ENCODE measurements at places on chromosomes 12 and 14.

DNA sequence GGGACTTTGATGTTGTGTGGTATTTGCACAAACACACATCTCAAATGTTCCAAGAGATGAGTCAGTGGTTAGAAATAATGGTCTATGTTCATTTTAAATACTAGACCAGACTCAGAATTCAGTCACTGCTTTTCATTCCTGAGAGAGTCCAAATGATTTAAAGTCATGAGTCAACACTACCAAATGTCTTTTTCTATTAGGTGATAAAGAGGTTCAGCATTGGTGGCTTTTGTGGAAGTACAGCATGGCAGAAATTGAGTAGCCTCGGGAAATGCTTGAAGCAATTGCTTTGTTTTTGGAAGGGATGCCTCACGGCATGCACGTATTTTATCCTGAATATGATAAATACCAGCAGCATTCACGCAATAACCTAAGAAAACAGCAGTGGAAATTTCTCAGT, 115.7 kb downstream of the DIO2 start:
- peak; percentile 76 for DNase-seq

DNA sequence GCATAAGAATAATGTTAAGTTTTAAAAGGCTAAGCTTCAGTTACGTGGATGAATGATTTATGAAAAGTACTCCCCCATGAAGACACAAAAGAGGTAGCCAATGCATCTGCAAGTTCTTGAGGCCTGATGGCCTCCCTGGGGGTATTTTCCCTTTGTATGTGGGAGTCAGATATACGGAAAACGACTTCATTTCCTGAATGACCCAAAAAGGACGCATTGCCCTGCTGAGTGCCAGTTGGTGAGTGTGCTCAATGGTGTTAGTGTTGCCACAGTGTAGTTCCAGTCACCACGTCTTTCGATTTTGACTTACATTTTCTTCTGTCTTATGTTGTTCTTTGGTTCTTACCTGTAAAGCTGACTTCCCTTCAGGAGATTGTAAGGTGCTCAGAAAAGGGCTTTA, 8.0 kb downstream of the ETV6 start:
- DNase-seq = no peak

GRCh38 chr14:94338023-94338422, 14.9 kb upstream of the SERPINA6 start:
- DNase-seq = no peak

DNA sequence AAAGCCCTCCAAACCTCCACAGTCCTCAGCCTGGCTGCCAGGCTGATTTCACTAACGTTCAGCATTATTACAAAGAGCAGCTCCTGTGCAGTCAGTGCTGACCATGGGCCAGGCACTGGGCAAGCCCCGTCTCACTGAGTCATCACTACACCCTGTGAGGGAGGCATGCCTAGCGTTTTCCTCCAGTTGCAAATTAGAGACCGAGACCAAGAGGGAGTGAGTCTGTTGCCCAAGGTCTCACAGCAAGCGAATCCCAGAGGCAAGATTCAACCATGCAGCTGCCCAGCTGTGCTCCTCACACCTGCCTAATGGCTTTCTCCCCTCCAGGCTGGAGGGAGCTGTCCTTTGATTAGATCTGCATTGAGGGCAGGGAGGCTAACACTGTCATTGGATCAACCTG, 229.3 kb upstream of the LHX5 start:
- peak; percentile 14 for DNase-seq

- no peak for DNase-seq
Observed at GRCh38 chr14:72128629-72129028, 196.4 kb downstream of the RGS6 start.

GRCh38 chr12:13697973-13698372, 283.4 kb downstream of the GRIN2B start:
- DNase-seq = no peak

DNA sequence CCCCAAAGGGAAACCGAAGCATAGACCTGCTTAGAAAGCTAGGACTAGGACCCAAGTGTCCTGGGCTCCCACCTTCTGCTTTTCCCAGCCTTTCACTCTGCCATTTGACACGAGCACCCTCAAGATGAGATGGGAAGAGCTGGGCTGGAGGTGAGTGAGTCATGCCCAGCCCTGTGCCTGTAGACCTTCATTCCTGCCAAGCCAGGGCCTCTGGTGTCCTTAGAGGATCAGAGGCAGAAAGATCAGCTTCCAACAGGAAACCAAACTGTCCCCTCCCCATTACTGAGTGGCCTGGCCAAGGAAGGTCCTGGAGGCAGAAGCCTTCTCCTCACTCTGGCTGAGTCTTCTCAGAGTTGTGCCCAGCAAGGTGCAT, 3.5 kb downstream of the TMEM63C start:
- no peak for DNase-seq

DNA sequence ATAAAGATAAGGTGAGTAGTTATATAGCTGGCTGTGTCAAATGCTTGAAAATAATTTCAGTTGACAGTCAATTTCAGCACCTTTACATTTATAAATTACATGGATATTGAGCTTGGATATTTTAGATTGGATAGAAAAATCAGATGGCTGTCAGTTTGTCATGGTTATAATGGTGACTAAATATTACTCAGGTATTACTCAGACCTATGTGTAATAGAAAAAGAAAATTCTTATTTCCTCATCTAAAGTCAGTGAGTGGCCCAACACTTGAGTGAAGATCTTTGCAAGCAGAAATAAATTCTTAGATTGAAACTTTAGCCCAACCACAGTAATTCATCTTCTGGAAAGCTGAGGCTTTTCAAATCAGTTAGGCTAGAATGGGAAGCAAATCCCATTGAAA, 354.4 kb downstream of the NAV3 start:
- DNase-seq = peak; percentile 62

- no peak for DNase-seq
Observed at GRCh38 chr12:5177096-5177495, 133.4 kb downstream of the KCNA5 start.

DNA sequence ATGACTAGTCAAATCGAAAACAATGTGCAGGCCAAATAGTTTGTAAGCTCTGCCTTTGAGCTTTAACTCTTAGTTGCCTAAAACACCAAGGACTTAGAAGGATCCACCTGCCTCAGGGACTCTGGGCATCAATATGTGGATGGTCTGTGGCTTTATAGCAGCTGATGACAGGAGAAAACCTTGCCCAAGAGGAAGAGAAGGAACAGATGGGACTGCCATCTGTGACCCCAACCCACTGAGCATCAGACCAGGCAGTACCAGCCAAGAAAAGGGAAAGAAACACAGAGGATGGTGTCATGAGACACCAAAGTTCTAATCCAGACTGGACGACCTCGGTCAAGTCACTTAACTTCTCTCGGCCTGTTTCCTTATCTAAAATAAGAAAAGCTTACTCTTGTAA, 12.7 kb downstream of the TGFB3 start:
- DNase-seq = no peak

DNA sequence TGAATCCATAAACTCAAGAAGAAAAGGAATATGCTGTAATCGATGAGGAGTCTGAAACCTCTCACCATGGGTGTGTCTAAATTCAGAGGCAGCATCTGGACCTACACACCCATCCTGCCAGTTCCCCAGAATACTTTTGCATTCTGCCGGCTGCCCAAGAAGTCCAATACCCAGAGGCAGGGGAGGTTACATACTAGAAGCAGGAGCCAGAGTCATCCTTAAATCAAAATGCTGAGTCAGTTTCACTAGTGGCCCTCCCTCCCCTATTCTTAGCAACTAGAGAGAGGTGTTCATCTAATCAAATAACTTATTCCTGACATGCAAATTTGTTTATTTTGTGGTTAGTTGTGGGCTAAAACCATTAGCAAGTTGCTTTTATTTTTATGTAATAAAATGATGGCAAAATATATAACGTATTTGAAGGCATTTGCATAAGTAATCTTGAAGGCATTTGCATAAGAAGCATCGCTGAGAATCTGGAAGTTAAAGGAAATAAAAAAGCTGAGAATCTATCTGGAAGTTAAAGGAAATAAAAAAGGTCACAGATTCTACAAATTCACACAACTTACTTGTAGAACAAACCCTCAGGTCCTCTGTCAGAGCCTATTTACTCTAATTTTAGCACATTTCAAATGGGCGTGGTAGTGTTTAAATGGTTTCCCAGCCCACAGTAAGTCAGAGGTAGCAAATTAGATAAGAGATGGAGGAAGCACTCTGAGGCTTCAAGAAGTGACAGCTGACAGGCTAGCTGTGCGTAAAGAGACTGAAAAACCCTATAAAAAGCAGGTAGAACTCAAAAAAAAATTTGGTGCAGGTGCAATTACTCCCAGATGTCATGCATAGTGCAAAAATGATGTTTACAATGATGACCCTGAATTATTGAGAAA, 7.8 kb downstream of the BHLHE41 start:
- DNase-seq = no peak

DNA sequence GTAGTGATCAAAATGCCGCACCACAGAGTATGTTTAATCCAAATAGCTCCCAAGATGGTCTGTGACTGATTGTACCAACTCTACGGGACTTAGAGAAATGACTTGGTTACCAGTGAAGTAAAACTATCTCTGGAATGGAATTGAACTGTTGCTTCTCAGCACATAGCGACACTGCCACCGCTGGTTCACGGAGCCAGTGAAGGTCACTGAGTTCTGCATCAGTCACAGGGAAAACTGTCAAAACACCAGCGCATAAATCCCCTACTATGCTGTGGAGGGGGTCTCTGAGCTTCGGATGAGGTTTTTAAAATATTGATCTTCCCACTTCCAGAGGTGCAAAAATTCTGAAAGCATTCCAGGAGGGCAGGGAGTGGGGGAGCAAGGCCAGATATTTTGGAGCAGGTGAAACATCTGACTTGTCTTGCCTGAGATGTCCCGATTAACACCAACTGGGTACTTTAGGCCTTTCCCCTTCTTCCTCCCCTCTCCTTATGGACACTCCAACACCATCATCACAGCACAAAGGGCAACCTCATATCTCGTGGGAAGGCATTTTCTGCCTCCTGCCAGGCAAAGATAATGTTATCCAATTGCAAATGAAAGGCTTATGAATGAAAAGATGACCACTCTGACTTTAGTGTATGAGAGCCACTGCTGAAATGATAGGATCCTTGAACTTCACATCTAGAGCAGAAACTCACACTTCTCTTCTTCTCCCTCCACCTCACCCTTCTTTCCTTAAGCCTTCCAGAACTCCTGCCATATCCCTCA, 2.0 kb upstream of the PLXNC1 start:
- no peak for DNase-seq

GRCh38 chr12:49309386-49309785, 13.7 kb upstream of the TROAP start:
- DNase-seq = no peak

GRCh38 chr14:50229681-50230080, 1.7 kb downstream of the SOS2 start:
- no peak for DNase-seq

- DNase-seq = no peak
Observed at GRCh38 chr14:40842816-40843215, 763.9 kb upstream of the LRFN5 start.

DNA sequence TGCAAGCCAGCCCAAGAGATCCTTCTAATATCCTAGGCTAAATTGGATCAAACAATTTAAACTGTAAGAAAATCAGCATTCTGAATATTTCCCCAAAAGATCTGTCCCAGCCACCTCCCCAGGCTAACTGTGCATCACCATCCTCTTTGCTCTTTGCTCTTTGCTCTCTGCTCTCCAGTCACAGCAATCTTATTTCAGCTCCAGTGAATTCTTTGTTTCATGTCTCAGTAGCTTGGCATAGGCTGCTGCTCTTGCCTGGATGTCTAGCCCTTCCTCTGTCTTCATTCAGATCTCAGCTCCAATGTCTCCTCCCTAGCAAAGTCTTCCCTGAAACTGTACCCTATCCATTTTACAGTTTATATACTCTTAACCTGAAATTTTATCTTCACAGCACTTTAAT, 399.8 kb upstream of the USP15 start:
- DNase-seq = no peak

DNA sequence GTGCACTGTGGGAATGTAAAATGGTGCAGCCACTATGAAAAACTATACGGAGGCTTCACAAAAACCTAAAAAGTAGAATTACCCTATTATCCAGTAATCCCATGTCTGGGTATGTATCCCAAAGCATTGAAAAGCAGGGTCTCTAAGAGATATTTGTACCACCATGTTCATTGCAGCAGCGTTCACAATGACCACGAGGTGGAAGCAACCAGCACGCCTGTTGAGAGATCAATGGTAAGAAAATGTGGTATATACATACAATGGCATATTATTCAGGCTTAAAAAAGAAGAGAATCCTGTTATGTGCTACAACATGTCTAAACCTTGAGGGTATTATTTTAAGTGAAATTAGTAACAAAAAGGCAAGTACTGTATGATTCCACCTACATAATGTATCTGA, 910 bp upstream of the NOPCHAP1 start:
- no peak for DNase-seq

DNA sequence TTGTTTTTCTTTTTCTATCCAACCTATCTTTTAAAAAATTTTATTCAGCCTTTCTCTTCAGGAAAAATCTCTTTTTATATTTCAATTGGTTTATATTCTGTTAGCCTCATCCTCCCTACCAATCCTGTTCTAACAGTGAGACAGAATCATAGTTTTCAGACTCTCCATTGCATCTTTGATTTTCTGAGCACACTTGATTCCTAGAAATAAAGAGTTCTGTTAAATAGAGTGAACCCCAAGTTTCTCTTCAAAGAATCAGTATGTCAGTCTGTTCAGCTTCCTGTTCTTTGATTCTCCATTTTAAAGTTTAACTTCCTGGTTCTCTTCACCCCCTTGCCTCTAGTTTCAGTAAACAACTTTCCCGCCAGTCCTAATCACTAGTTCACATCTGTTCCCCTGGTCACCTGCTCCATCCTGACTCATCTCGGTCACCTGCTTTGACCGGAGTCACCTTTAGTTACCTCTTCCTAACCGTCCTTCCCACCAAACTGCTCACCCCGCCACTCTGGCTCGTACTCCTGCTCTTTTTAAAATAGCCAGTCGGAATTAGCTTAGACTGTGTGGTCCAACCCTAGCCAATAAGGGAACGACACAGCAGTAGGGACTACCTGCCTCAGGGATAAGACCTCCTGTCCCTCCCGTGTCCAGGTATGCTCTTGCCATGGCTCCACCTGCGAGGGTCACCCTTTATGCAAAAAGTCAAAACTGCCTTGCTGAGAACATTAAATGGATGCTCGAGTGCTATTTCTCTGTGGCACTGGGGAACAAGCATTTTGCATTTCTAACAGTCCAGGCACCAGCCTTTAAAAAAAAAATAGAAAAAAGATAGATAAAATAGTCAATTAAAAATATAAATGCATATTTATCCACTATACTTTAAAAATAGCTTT, 48.4 kb downstream of the DDX51 start:
- no peak for DNase-seq

DNA sequence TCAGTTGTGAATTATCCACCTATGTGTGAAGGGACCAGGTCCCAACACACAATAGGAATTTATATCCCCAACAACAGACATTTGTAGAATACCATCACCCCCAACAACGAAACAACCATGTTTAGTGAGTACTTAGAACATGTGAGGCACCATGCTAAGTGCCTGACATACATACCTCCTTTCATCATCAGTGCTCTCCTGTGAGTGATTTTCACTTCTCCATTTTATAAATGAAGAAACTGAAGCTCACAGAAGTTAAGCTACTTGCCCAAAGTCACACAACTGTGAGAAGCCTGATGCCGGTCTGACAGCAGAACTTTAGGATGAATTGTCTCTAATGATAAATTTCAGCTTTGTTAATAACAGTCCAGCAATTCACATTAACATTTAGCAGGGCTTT, 35.4 kb downstream of the SPTB start:
- DNase-seq = no peak

GRCh38 chr12:56198836-56199235, 9.6 kb upstream of the SMARCC2 start:
- peak; percentile 10 for DNase-seq
